ENCODE measurements at places on chromosomes 11 and 22. TPM values are rescaled to one million over a fixed set of nuclear protein-coding genes. Genes with fewer than 3 reads are reported as not detected.

The ADM gene
- 20.9 TPM for total RNA-seq

The OR2D2 gene
- 0.54 TPM for total RNA-seq

The BAIAP2L2 gene
- 1.5 TPM for total RNA-seq

DNA sequence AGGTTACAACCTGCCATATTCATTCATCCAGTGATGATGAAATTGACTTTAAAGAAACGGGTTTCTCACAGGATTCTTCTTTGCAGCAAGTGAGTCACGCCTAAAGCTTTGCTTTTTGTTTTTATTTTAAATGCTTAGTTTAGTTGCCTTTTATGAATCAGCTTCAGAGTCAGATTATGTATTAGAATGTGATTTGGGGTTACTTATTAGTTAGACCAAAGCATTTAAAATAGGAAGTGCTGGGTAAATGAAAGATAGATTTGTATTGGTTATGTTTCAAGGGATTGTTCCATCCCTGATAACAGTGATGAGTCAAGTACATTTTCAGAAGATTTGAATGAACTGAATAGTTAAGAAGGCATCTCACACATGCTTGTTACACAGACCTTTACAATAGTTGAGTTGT is 101.3 kb upstream of the GAL start:
- H3K4me3 ChIP-seq, result no peak overlapping the region
- peaks cover 49% of the 10 kb centered on the region for H3K4me1 ChIP-seq
- H3K27ac ChIP-seq, result peak overlapping the region; percentile 70
- H3K27me3 ChIP-seq, result no peaks in the 10 kb centered on the region

- no peaks in the 10 kb centered on the region for H3K27me3 ChIP-seq
- no peak for DNase-seq
- peak overlapping the region; percentile 75 for H3K27ac ChIP-seq
- H3K4me3 ChIP-seq, result peak overlapping the region; percentile 54
- peaks cover 15% of the 10 kb centered on the region for H3K4me1 ChIP-seq
- no peaks in the 10 kb centered on the region for H3K36me3 ChIP-seq
Measured at GRCh38 chr11:73375830-73376159, 404 bp upstream of the RELT start.
